Left forelimb (tissue), 1 donor: ENCODE measurements at places on chromosomes 11 and 22.

DNA sequence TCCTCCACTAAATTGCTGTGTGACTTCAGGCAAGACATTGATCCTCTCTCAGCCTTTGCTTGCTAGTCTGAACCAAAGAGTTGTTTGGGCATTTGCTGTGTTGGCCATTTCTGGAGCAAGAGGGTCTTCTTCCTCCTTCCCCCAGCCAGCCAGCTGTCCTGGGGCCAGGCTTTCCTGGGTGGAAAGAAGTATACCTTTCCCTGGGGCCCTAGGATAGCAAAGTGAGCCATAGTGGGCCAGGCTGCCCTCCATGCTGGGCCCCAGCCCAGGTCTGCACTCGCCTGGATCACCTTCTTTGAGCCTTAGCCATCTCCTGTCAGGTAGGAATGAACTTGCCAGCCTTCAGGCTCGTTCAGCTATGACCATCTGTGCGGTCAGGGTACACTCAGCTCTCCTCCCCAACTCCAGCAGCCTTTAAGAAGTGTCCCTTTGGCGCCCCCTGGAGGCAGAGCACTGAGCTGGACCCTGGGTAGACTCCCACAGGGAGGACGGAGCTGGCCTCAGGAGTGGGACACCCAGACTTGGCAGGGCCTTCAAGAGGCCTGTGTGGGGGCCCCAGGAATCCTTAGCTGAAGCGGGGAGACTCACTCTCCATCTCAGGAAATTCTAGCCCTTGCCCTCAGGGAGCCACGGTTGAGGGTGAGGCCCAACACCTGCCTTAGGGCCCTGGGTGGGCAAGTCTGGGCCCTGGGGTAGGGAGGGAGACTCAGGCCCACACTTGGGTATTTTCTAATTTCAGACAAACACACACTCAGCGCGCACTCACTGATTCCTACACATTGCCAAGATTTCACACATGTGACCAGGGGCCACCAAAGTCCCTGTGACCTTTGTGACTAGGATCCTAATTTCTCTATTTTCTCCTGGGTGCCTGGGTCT, 35.6 kb upstream of the TPBGL start:
- DNase-seq: peak; percentile 89

GRCh38 chr11:110711448-110711775, 825 bp downstream of the ARHGAP20 start:
- DNase-seq: no peak

GRCh38 chr11:118108513-118108912, 21.8 kb upstream of the SMIM35 start:
- DNase-seq: no peak

GRCh38 chr11:117872420-117872961, 4.0 kb downstream of the FXYD6 start:
- DNase-seq: peak; percentile 47

GRCh38 chr11:69449320-69450063, 32.0 kb upstream of the LINC01488 start:
- DNase-seq: no peak
